Neural progenitor cell (in vitro differentiated cells): ENCODE measurements at places on chromosomes 1 and 21. TPM values are rescaled to one million over a fixed set of nuclear protein-coding genes. Genes with fewer than 3 reads are reported as not detected.

Gene ETNK2
- 5.3 and 17.6 TPM in 2 replicates for total RNA-seq

Gene GIPC2
- not detected in 2 replicates for total RNA-seq

Gene SPRR3
- total RNA-seq = not detected in 2 replicates

Gene C1orf210
- total RNA-seq = not detected in 2 replicates

GRCh38 chr1:215651867-215652266 is 84.8 kb downstream of the KCTD3 start:
- DNase-seq = no peak

- peak; percentile 91 for DNase-seq
Measured at GRCh38 chr1:224615861-224616755, at the start of gene CNIH3. Gene CNIH3 (plus strand): TSS chr1:224616317. CDS start chr1:224617175, 858 bp downstream.

GRCh38 chr1:32903991-32904785 is 3.0 kb upstream of the TMEM54 start:
- DNase-seq = no peak

DNA sequence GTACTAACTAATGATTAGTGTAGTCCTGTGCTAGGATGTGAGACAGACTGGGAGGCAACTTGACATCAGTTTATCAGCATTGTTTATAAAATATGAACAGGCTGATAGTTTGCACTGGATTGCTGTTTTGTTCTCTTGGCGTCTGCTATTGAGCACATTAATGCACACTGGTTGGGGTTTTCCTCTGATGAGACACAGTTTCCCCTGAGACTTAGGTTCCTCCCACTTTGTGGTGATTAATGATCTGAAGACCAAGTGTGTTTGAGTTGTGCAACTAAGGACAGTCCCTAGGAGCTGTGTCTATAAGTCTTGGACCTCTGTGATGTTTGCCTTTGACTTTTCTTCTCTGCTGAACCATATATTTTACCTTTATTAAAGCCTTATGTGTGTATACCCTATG is 1015.4 kb downstream of the AMY1C start:
- no peak for DNase-seq

GRCh38 chr1:22163137-22163536 is 20.2 kb upstream of the WNT4 start:
- no peak for DNase-seq

GRCh38 chr1:46133181-46133658 is 791 bp upstream of the PIK3R3 start:
- DNase-seq = no peak

GRCh38 chr1:17011092-17011438 is 663 bp downstream of the ATP13A2 start:
- DNase-seq = peak; percentile 23

GRCh38 chr1:185733818-185734735 is at the start of gene HMCN1:
Gene HMCN1 (plus strand): TSS chr1:185734391. CDS start chr1:185734780, 389 bp downstream.
- DNase-seq = peak; percentile 91

DNA sequence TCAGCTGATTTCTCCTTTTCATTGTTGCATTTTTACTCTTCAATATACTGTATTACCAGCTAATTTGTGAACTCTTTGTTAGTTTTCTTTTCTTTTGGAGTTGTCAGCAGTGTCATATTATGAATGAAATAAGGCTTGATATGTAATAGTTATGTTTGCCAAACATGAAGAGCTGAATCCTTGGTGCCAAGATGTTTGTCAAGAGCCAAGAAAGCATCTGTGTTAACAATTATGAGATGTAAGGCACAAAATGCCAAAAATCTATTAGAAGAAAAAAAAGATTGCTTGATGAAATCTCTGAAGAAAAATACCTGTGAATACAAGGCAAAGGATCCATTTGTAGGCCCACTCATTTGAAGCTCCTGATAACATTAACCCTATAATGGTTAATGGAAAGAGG is 48.4 kb upstream of the RNPC3 start:
- no peak for DNase-seq

DNA sequence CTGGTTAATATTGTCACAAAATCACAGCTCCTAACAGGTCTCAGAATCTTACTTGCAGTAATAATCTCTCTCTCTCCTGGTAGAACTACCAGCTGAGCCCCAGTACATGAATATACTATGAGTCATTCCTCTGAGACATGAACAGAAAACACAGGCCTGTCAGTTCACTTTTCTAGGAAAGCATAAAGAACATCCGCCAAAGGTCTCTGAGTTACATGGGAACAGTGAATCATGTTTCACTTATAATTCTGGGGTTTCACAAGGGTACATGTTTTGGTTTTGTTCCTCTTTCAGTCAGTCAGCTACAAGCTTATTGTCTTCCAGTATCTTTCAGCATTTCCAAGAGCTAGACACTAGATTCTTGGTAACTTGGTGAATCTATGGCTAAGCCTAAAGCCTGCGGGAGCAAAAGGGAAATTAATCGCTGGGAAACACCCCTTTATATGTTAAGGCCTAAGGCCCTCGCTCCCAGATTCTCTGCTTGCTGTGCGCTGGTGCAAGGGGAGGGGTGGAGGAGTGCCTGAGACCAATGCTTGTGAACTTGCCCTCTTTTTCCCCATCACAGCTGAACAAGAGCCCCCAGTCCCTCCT is 31.7 kb downstream of the IFNGR2 start:
- DNase-seq = no peak

DNA sequence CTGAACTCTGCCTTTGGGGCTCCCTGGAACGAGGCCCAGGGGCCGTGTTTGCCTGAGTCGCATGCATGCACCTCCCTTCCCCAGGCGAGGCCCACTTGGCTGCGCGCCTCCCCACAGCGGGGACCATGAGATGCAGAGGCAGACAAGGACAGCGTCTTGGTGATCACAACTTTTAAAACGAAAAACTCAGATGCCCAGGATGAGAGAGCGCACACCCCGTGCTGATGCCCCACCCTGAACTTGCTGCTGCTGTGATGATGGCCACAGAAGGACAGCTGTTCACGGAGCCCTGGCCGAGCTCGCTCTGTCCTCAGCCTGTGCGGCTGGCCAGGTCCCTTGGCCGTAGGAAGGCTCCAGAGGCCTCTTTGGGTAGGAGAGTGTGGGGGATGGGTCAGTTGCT is 11.4 kb upstream of the PRMT2 start:
- no peak for DNase-seq

DNA sequence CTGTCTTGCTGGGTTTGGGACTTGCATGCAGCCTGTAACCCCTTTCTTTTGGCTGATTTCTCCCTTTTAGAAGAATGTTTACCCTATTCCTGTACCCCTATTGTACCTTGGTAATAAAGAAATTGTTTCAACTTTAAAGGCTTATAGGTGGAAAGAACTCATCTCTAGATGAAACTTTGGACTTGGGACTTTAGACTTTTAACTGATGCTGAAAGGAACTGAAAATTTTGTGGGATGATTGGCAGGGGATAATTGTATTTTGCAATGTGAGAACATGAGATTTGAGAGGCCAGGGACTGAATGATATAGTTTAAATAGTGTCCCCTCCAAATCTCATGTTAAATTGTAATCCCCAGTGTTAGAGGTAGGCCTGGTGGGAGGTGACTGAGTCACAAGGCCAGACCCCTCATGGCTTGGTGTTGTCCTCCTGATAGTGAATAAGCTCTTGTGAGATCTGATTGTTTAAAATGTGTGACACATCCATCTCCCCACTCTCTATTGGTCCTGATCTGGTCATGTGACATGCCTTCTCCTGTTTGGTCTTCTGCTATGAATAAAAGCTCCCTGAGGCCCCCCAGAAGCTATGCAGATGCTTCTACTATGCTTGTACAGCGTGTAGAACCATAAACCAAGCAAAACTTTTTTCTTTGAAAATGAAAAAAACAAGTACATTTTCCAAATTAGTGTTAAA is 1621.3 kb upstream of the B3GALT2 start:
- DNase-seq = no peak

- no peak for DNase-seq
Measured at GRCh38 chr1:22442212-22442894, 9.3 kb upstream of the ZBTB40 start.

- DNase-seq = no peak
Measured at GRCh38 chr1:237005674-237006073, 1.4 kb upstream of the MT1HL1 start.
